ENCODE measurements at places on chromosomes 16 and 17.
A peak's percentile ranks its signal among the peaks of the same experiment; 100 is the strongest.

DNA sequence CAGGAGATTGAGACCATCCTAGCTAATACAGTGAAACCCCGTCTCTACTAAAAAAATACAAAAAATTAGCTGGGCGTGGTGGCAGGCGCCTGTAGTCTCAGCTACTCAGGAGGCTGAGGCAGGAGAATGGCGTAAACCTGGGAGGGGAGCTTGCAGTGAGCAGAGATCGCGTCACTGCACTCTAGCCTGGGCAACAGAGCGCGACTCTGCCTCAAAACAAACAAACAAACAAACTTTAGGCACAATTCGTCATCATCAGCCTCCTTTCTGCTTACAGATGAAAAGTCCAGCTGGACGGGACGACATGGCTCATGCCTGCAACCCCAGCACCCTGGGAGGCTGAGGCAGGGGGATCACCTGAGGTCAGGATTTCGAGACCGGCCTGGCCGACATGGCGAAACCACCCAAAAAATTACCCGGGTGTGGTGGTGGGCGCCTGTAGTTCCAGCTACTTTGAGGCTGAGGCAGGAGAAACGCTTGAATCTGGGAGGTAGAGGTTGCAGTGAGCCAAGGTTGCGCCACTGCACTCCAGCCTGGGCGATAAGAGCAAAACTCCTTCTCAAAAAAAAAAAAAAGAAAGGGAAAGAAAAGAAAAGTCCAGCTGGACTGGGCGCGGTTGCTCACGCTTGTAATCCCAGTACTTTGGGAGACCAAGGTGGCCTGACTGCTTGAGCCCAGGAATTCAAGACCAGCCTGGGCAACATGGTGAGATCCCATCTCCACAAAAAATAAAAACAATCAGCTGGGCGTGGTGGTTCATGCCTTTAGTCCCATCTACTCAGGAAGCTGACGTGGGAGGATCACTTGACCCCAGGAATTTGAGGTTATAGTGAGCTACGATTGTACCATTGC lies 1.5 kb upstream of the SPIRE2 start:
- no peak for DNase-seq

GRCh38 chr16:28873543-28874201 lies 4.6 kb upstream of the ATP2A1 start:
- peak; percentile 30 for DNase-seq

- DNase-seq, result peak; percentile 20
Observed at GRCh38 chr16:10871157-10871991, 5.6 kb upstream of the CIITA start.

- DNase-seq, result no peak
Observed at GRCh38 chr16:89422527-89422904, 67.8 kb downstream of the ANKRD11 start.

- peak; percentile 2 for DNase-seq
Observed at GRCh38 chr17:33520426-33521330, 227.6 kb upstream of the ASIC2 start.

DNA sequence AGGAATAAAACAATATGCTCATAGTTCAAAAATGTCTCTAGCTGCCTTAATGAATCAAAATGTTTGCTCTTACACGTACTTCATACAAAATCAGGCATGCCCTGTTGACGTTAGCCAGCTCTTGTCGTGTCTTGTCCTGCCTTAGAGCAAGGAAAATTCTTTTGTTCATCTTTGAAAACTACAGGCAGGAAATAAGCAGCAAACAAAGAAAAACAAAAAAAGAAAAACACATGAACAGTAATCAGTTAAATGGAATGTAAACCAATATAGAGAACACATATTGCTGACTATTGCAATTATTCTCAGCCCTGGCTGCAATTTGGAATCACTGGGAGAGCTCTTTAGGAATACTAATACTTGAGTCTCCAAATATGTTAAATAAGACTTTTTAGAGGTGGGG lies 1.7 kb downstream of the CAPNS2 start:
- no peak for DNase-seq

DNA sequence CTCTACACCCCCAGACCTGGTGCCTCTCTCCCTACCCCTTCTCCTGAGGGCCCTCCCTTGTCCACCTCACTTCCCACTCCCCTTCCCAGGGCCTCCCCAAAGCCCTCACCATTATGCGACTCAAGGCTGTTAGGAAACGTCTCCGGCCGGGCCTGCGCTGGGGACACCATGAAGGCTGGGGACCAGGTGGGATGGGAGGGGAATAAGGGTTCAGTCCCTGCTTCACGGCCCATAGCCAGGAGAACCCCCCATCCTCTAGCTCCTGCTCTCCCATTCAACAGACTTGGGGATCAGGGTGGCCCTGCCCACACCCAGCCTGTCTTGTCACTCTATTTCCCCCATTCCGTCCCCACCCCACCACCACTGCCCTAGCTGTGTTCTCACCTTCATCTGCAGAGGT lies 2.1 kb downstream of the NEURL4 start:
- DNase-seq, result no peak

- DNase-seq, result no peak
Observed at GRCh38 chr16:54489225-54490111, 202.9 kb upstream of the IRX3 start.

DNA sequence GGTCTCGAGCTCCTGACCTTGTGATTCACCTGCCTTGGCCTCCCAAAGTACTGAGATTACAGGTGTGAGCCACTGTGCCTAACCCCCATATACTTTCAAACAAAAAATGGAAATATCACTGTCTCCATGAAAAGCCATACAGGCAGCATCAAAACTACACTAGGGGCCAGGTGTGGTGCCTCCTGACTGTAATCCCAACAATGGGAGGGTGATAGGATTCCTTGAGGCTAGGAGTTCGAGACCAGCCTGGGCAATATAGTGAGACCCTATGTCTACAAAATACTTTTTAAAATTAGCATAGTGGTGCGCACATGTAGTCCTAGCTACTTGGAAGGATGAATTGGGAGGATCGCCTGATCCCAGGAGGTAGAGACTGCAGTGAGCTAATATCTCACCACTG lies 15.7 kb downstream of the HMOX2 start:
- no peak for DNase-seq

GRCh38 chr17:77854083-77854758 lies 104.3 kb upstream of the TNRC6C start:
- no peak for DNase-seq

DNA sequence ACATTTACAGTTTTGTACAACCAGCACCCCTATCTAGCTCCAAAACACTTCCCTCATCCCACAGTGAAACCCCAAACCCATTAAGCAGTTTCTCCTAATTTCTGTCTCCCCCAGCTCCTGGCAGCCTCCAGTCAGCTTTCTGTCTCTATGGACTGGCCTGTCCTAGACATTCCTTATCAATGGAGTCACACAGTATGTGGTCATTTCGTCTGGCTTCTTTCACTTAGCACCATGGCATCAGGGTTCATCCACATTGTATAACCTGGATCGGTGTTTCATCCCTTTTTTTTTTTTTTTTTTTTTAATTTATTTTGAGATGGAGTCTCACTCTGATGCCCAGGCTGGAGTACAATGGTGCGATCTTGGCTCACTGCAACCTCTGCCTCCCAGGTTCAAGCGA lies 68.5 kb downstream of the ZDHHC7 start:
- DNase-seq, result no peak

GRCh38 chr17:79699386-79700036 lies 31.2 kb upstream of the ENPP7 start:
- DNase-seq, result no peak

DNA sequence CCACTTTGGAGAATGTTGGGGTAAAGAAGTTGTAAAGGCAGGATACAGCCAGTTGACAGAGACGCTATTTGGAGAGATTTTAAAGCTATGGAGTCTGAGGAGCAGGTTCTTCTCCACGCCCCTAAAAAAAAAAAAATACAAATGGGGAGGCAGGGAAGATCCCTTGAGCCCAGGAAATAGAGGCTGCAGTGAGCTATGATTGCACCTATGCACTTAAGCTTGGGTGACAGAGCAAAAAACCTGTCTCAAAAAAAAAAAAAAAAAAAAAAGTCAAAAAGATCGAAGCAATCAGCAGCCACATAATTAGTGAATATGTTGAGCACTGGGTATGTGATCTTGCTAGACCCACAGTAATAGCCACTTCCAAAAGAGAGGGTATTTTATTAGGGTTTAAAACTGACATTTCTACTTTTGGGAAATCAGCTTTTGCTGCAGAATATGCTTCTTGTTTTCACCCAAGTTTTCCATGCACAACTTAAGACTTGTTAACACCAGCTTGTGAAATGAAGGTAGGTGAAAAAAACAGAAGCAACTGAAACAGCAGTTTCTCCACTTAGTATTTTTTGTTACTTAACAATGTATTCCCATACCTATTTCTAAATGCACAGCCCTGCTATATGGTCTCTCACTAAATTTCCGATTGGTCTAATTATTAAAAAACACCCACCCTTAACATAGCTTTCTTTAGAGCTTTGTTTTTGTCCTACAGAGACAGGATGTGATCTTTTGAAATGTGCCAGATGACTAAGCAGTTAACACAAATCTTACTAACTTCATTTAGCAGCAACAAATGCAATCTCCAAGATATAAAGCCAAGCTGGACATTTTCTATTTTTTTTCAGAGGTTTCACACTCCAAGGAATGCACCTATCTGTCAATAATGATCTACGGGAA lies 2.5 kb upstream of the ARL6IP1 start:
- DNase-seq, result no peak

- no peak for DNase-seq
Observed at GRCh38 chr17:31859487-31860008, 504 bp upstream of the COPRS start.

- DNase-seq, result no peak
Observed at GRCh38 chr17:5555254-5555653, 29.1 kb downstream of the NLRP1 start.

- DNase-seq, result no peak
Observed at GRCh38 chr17:42408061-42408460, 15.0 kb downstream of the CAVIN1 start.

GRCh38 chr16:1545044-1546040 lies 11.9 kb downstream of the TMEM204 start:
- no peak for DNase-seq

- DNase-seq, result no peak
Observed at GRCh38 chr17:63639125-63639524, 16.9 kb downstream of the MAP3K3 start.

GRCh38 chr16:58222532-58223316 lies 24.8 kb upstream of the CSNK2A2 start:
- DNase-seq, result no peak
